ENCODE measurements at places on chromosomes 12 and 14. TPM values are rescaled to one million over a fixed set of nuclear protein-coding genes. Genes with fewer than 3 reads are reported as not detected.
A peak's percentile ranks its signal among the peaks of the same experiment; 100 is the strongest.

DNA sequence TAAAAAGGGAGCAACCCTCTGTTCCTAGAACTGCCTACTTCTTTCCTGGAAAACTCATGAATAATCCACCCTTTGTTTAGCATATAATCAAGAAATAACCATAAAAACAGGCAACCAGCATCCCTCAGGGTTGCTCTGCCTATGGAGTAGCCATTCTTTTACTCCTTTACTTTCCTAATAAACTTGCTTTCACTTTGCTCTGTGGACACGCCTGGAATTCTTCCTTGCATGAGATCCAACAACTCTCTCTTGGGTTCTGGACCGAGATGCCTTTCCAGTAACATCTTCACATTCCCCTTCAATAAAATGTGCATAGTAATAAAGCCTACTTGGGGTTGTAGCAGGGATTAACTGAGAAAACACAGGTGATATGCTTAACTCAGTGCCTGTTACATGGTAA, 286.4 kb upstream of the AMIGO2 start:
- no peak for DNase-seq

DNA sequence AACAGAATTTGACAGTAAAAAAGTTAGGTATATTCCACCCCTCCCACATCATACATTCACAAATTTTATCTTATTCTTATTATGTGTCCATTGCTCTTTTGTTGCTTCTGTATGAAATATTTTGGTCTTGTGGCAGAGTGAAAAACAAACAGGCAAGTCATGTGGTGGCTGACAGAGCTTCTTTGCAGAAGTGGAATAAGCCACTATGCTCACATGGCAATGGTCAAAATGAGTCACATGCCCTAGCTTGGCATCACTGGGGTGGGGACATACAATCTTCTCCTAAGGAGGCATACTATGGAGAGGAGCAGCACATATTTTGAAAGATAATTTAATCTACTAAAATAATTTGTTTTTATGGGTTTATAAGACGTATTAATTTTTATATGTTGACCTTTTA, 27.7 kb upstream of the CMA1 start:
- DNase-seq, result no peak

GRCh38 chr12:9198012-9198411, 10.2 kb downstream of the PZP start:
- DNase-seq, result no peak

GRCh38 chr12:581321-581720, 81.9 kb downstream of the NINJ2 start:
- no peak for DNase-seq

DNA sequence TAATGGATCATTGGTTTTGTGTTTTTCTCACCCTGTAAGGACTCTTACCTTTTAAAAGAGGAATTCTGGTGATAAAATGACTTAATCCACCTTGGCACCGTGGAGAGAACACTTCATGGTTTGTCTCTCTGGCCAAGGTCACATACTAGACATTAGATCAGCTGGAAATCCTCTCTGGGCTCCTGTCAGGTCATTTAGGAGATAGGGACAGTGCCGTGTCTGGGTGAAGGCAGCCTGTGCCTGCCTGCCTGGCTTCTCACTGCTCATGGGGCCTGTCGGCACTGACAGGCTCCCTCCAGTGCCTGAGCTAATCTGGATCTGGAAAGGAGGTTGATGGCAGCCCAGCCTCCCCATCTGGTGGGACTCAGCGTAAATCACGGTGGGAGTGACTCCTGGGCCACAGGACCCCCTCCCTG, 5.7 kb downstream of the CRADD start:
- DNase-seq, result no peak

- DNase-seq, result no peak
Observed at GRCh38 chr12:100345020-100345767, 11.7 kb upstream of the SLC17A8 start.

DNA sequence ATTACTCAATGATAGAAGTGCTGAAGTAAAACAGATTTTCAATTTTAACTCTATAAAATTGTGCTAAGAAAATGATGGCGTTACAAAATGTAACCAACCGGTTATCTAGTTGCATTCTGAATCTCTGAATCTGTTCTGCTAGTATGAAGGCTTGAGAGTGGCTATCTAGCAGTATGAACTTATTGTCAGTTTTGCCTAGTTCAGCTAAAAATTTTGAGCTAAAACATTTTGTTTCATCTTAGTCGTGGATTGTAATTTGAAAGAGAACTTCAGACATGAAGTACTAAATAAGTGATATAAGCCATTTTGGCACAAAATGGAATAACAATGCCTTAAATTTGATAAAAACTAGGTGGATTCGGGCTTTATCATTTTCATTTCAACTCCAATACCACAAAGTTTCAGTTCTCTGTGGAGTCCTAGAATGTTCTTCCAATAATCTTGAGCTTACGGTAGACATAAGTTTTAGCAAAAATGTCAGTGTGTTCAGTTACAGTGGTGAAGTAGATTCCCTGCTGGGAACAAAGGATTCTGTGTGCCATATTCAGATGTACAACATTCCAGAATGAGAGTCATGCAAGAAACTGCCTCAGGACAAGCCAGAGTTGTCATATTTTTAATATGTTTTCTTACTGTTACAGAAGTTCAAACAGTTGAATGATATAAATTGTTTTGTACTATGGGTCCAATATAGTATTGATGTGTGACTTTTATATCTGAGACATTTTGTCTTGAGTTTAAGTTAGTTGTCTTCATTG, 28.1 kb downstream of the ATP6V1D start:
- no peak for DNase-seq

DNA sequence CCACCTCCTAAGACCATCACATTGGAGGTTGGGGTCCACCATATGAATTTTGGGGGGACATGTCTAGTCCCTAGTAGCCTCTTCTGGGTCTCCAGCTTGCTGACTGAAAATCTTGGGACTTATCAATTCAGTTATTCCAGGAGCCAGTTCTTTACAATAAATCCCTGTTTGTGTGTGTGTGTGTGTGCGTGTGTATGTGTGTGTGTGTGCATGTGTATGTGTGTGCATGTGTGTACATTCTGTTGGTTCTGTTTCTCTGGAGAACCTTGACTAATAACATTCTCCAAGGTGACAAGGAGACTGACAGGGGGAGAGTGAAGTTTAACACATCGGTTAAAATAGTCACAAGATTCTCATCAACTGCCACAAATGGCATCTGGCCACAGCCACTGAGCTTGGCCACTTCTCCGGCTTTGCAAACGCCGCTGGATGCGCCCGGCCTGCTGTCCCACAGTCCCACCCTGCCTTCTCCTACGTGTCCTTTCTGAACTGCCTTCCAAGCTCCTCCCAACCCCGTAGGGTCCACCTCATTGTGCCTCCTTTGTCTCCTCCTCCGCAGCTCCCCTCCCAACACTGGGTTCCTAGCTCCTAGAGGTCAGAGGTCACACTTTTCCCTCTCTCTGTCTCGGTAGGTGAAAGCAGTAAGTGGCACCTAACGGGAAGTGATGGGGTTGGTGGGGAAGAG, 88.1 kb upstream of the DIO3 start:
- no peak for DNase-seq

DNA sequence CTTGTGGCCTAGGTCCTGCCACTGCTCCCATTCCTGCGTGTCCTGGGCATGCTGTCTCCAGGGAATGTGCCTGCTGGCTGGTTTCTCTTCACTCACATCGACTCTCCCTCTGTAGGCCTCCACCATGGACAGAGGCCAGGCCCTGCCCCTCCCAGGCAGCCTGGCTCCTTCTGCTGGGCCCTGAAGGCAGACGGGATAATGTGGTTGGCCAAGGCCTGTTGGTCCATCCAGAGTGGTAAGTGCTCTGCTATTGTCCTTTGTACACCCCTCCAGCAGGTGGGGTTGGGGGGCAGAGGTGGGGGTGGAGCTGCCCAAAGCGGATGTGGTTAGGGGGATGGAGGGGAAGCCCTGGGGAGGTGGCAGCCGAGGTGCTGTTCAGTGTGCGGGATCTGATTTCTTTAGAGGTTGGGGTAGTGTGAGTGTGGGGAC, 9.5 kb upstream of the NR4A1 start:
- no peak for DNase-seq

GRCh38 chr12:124109760-124110159, 136.7 kb downstream of the ZNF664 start:
- DNase-seq, result no peak

GRCh38 chr14:71497645-71498086, 434.6 kb upstream of the RGS6 start:
- DNase-seq, result no peak

- DNase-seq, result no peak
Observed at GRCh38 chr14:64208261-64208660, 85.9 kb downstream of the ESR2 start.

DNA sequence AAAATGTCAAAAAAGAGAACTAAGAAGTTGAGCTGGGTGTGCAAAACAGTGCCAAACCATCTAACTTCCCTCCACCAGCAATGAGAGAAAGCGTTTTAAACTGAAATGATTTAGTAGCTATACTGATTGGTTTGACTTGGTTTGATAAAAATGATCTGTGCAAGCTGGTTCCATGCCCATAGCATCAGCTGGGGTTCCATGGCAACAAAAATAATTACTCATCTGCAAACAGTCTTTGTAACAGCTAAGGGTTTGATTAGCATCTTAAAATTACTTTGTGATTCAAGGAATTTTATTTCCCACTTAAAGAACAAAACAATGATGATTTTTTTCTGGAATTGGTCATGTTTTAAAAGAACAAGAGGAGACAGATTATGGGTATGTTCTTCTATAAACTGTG, 15.0 kb upstream of the BICD1 start:
- no peak for DNase-seq

GRCh38 chr14:23647619-23648018, 11.5 kb downstream of the DHRS2 start:
- no peak for DNase-seq

GRCh38 chr12:113464452-113464775, 7.3 kb downstream of the LHX5 start:
- no peak for DNase-seq

GRCh38 chr12:52582486-52582885, 8.8 kb upstream of the KRT74 start:
- DNase-seq, result no peak

GRCh38 chr14:33250963-33251362, 312.3 kb downstream of the NPAS3 start:
- DNase-seq, result no peak

DNA sequence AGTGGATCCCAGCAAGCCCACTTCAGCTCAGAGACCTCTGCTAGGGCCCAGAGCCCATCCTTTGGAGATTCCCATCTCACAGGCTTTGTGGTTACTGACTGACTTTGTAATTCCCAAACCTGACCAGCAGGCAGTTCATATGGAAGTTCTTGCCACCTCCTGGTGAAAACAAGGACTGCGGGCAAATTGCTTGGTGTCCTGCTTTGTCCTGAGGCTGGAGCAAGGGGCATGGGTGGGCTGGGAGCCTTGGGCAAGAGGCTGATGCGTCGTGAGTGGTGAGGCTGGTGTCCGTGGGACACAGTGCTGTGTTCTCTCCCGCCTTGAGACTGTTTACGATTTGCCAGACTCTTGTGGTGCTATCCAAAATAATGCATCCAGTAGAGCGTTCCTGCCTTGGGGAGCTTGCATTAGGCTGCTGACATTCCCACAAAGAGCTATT, 91.0 kb downstream of the LRRC74A start:
- DNase-seq, result peak; percentile 49

DNA sequence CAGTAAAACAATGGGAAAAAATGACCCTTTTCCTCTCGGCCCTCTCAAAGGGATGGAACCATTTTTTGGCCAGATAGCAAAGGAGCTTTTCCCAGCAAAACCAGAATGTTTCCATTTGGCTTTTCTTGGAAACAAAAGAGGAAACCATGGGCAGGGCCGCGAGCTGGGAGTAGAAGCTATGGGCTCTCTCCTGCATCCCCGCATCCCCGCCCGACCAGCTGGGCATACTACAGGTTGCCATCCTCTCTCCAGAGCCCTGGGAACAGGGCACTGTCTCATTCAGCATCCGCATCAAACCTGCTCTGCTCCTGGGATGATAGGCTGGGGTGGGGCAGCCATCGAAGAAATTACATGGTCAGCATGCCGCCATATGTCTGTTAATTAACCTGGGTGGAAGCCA, 20.9 kb downstream of the CD9 start:
- no peak for DNase-seq

DNA sequence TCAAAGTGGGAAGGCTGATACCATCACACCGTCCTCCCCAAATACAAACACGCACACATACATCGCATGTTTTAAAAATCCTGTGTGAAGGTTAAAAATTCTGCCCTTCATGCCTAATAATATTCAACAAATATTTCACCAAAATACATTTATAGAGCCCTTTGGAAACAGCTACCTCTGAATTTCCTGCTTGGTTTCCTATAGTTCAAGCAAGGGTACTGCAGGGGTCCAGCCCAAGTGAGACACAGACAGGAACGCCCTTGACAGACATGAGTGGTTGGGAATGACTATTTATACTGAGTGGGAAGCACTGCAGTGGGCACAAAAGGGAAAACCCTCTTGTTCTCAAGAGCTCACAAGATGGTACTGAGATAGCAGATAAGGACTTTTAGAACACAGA, 51.0 kb downstream of the ST8SIA1 start:
- DNase-seq, result no peak

GRCh38 chr12:132204063-132204792, 60.0 kb downstream of the NOC4L start:
- DNase-seq, result no peak

- DNase-seq, result no peak
Observed at GRCh38 chr12:40312982-40313576, 88.3 kb downstream of the LRRK2 start.

DNA sequence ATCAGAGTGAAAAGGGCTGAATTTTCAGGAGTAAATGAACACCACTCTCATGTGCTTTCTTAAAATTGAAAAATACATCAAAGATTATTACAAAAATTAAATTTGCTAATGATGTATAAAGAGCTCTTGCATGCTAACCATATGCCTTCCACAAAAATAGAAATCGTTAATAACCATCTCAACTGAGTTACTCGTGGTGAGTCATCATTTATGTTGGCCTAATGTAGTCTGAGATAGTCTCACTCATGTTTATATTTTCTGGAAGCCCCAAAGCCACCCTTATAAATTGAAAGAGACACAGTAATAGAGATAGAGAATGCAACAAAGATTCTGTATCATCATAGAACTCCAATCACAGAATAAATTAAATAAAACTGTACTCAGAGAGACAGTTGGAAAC, 131.2 kb downstream of the KCNH5 start:
- no peak for DNase-seq

Gene KRT78
- total RNA-seq, result not detected

Gene CLEC6A
- not detected for total RNA-seq

Gene EID3
- 8.5 TPM for total RNA-seq

Gene MANSC1
- 2.4 TPM for total RNA-seq

Gene LTB4R
- 3.5 TPM for total RNA-seq

Gene SLC39A9
- total RNA-seq, result 72.8 TPM

Gene KLHL33
- total RNA-seq, result 0.18 TPM

Gene CKAP4
- total RNA-seq, result 25.1 TPM

Gene PLXNC1
- total RNA-seq, result 105 TPM

Gene SYNE3
- 3.0 TPM for total RNA-seq

Measured in cerebellum (tissue), 4 donors.